GM23338 (cell line): ENCODE measurements at places on chromosomes 13 and 19. TPM values are rescaled to one million over a fixed set of nuclear protein-coding genes. Genes with fewer than 3 reads are reported as not detected.

- DNase-seq: no peak
Observed at GRCh38 chr13:49353908-49354307, 90.0 kb downstream of the CAB39L start.

- DNase-seq: no peak
Observed at GRCh38 chr19:29576761-29577648, 29.1 kb upstream of the POP4 start.

DNA sequence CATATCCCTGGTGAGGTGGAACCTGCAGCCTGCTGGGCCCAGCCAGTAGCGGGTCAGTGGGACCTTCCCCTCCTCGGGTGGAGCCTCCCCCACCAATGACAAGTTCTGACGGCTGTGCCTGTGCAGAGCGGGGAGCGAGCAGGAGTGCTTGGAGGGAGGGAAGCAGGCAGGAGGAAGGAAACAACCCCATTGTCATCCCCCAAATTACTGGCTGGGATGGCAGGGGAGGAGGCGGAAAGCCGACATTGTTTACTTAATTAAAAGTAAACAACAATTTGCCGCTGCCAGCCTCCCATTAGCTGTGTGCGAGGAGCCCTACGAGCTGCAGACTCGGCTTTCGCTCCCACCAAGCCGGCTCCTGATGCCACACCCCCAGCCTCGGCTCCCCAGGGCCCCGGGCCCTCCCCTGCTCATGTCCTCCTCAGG lies 45.5 kb downstream of the LYL1 start:
- no peak for DNase-seq

- DNase-seq: no peak
Observed at GRCh38 chr19:7844951-7845350, 14.9 kb downstream of the EVI5L start.

GRCh38 chr19:35056513-35057063 lies 15.1 kb downstream of the HPN start:
- DNase-seq: no peak

Gene POLR1D
- polyA plus RNA-seq: 193 and 197 TPM in 2 replicates

Gene ZNF699
- 2.6 and 3.0 TPM in 2 replicates for polyA plus RNA-seq

Gene SLC10A2
- not detected in 2 replicates for polyA plus RNA-seq

Gene PLK5
- polyA plus RNA-seq: 0.97 and 1.4 TPM in 2 replicates

Gene NLRP5
- not detected in 2 replicates for polyA plus RNA-seq

- no peak for DNase-seq
Observed at GRCh38 chr13:44817131-44817671, 172.1 kb downstream of the NUFIP1 start.

DNA sequence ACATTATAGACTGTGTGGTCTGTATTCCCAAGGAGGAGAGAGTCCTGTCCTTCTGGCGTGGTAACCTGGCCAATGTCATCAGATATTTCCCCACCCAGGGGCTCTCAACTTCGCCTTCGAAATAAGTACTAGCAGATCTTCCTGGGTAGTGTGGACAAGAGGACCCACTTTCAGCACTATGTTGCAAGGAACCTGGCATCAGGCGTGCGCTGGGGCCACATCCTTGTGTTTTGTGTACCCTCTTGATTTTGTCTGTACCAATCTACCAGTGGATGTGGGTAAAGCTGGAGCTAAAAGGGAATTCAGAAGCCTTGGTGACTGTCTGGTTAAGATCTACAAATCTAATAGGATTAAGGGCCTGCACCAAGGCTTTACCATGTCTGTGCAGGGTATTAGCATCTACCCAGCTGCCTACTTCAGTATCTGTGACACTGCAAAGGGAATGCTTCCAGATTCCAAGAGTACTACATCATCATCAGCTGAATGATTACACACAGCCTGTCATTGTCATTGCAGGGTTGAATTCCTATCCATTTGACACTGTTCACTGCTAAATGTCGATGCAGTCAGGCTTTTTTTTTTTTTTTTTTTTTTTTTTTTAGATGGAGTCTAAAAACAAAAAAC lies 148.0 kb downstream of the PRR20E start:
- peak; percentile 2 for DNase-seq

GRCh38 chr13:113122550-113123225 lies at the start of gene F10:
Gene F10, plus strand, starts transcription at chr13:113122799. Its CDS starts 57 bp downstream, at chr13:113122856.
- peak; percentile 68 for DNase-seq

- peak; percentile 85 for DNase-seq
Observed at GRCh38 chr13:87671031-87671752, at the start of gene SLITRK5. Gene SLITRK5, plus strand, starts transcription at chr13:87671371. Its CDS starts 4,018 bp downstream, at chr13:87675389.

DNA sequence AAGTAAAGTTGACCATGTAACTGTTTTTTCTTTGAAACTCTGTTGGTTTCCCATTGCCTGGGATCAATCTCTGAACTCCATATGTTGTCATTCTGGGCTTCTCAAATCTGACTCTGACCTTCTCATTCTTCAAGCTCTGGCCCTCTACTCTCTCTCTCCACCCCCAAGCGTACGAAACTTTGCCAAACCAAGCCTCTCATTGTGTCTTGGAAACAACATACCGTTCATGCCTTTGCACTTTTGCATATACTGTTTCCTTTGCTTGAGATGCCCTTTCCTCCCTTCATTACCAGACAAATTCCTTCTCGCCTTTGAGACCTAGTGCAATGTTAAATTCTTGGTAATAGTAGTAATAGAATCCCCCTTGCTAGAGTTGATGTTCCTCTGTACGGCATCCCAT lies 113.7 kb downstream of the OLFM4 start:
- DNase-seq: no peak

Gene CPAMD8
- 4.4 and 4.6 TPM in 2 replicates for polyA plus RNA-seq

Gene RPL18
- polyA plus RNA-seq: 2,011 and 2,172 TPM in 2 replicates

Gene GAS6
- polyA plus RNA-seq: 7.9 and 8.8 TPM in 2 replicates

Gene C5AR1
- 0.08 TPM in 1 of 2 replicates, not detected in the other for polyA plus RNA-seq

Gene RASL11A
- polyA plus RNA-seq: 1.9 TPM in 2 replicates

DNA sequence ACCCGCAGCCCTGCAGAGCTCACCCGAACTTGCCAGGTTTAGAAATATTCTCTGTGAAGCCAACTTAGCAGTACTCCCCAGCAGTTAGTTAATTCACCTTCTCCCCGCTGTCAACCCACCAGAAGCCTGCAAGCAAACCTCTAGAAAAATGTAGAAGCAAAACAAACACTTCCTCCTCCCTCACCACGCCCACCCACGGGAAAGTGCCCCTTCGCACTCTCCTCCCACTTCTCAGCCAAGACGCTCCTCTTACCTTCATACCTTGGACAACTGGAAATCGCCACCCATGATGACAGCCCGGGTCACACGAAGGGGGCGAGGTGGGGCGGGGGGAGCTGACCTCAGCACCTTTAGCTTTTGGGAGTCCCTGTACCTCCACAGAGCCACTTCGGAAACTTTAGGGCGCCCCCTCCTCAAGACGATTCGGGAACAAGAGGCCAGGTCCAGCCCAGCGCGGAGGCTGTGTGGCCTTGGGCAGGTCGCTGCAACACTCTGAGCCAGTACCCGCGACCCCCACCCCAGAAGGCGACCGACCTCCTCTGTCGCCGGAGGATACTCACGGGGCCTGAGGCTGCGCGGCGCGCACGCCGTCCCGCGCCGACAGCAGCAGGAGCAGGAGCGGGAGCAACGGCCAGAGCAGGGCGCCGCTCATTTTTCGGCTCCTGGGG lies 485 bp downstream of the CPAMD8 start:
- peak; percentile 32 for DNase-seq

GRCh38 chr13:78121459-78122348 lies 203.1 kb upstream of the EDNRB start:
- peak; percentile 88 for DNase-seq

DNA sequence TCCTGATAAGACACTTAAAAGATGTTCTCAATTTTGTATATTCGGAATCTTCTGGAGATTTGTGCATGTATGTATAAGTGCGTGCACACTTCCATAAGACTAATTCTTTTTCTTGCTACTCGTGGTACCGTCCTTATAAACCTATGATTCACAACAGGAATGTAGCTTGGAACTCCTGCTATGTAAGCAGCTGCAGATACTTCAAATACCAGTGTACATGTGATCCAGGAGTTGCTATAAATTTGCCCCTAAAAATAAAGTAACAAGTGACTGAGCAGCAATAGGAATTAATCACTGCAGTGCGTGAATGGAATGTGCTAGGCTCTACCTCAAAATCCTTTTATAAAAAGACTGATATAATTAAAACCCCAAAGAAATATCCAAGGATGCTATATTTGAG lies 214.9 kb downstream of the KLF5 start:
- no peak for DNase-seq

GRCh38 chr13:30907121-30907861 lies 1.2 kb downstream of the MEDAG start:
- no peak for DNase-seq
